ENCODE measurements at places on chromosomes 7 and 10. TPM values are rescaled to one million over a fixed set of nuclear protein-coding genes. Genes with fewer than 3 reads are reported as not detected.

The HOXA7 gene
- total RNA-seq, result not detected

The IDI2 gene
- total RNA-seq, result not detected

DNA sequence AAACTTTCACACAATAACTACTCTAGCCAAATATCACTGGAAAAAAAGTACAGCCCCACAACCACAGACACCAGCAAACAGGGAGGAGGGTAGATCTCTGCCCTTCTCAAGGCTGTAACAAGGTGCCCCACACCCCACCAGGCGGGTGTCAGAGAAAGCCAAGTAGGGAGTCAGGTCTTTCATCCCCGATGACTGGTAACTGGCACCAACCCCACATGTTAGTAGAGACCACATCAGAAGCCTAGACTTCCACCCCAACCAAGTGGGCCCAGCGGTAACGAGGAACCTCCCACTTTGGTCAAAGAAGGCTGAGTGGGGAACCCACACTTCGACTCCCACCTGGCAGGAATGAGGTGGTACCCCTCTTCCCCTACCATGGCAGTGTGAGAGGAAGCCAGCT lies 16.4 kb upstream of the RUFY2 start:
- H3K36me3 ChIP-seq, result peaks cover 67% of the 10 kb centered on the region
- no peak for DNase-seq
- H3K27me3 ChIP-seq, result no peaks in the 10 kb centered on the region
- no peak overlapping the region for H3K4me3 ChIP-seq
- H3K27ac ChIP-seq, result no peak overlapping the region

DNA sequence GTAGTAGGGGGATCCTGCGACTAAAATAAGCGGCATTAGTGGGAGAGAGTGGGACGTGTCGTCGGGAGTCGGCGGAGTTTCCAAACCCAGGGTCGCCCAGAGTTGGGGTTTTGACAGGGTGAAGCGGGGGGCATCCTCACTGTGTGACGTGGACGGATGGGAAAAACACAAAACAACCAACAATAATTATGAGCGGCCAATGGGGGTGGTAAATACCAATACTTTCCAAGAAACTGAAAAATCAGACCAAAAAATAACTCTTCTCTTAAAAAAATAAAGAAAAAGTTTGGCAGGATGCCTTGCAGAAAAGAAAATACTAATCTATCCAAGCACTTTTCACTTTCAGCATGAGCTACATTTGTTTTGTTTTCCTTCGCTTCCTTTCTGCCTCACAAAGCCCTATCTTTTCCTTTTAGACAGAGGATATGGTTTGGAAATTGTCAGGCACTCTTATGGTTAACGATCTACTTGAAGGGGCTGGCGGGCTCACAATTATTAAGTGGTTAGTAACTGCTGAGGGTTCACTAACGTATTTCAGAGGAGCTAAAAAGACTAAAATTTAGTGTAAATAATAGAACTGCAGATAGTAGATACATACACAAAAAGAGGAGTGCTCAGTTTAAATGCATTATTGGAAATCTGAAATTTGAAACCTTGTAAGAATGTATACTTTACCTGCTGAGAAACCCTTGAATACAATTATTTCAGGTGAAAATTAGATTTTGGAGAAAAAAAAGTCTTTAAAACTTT lies 802 bp upstream of the CDK6 start:
- no peaks in the 10 kb centered on the region for H3K27me3 ChIP-seq
- peaks cover 2% of the 10 kb centered on the region for H3K36me3 ChIP-seq
- no peak for DNase-seq
- peak overlapping the region; percentile 95 for H3K4me3 ChIP-seq

The SEMA3D gene
- total RNA-seq, result 7.4 TPM

The XRCC2 gene
- total RNA-seq, result 5.1 TPM

DNA sequence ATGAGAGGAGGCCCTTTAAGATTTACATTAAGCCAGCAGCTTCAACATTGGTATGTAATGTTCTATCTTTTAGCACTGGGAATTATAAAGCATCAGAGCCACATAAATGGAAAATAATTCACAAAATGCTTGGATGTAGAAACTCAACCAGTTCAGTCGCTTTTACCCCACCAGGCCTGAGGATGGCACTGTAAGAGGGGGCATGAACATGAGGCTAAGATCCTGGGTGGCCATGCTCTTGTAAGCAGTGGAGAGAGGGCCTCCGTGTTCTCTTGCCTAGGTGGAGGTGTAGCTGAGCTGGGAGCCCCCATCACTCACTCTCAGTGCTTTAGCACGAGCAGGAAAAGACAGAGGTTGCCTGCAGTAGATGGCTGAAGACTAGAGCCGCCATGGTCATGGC lies 238.8 kb downstream of the FANK1 start:
- H3K27me3 ChIP-seq, result no peaks in the 10 kb centered on the region
- DNase-seq, result peak; percentile 71
- no peaks in the 10 kb centered on the region for H3K4me1 ChIP-seq
- H3K4me3 ChIP-seq, result no peak overlapping the region
- H3K27ac ChIP-seq, result no peak overlapping the region

The LRRTM3 gene
- 0.16 TPM for total RNA-seq

The VAX1 gene
- total RNA-seq, result 3.5 TPM

GRCh38 chr10:110651044-110651958 lies 7.2 kb downstream of the RBM20 start:
- no peak overlapping the region for H3K27ac ChIP-seq
- no peaks in the 10 kb centered on the region for H3K36me3 ChIP-seq
- H3K27me3 ChIP-seq, result no peaks in the 10 kb centered on the region
- no peak overlapping the region for H3K4me3 ChIP-seq

DNA sequence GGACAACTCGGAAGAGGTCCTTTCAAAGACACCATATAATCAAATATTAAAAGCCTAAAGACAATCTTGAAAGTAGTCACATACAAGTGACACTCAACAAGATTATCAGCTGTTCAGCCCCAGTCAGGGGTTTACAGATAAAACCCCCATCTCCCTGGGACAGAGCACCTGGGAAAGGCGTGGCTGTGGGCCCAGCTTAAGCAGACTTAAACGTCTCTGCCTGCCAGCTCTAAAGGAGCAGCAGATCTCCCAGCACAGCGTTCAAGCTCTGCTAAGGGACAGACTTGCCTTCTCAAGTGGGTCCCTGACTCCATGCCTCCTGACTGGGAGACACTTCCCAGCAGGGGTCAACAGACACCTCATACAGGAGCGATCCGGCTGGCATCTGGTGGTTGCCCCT lies 18.0 kb downstream of the CDCA7L start:
- H3K27me3 ChIP-seq, result peaks cover 33% of the 10 kb centered on the region
- no peak overlapping the region for H3K27ac ChIP-seq
- no peak overlapping the region for H3K4me3 ChIP-seq
- no peaks in the 10 kb centered on the region for H3K36me3 ChIP-seq
- DNase-seq, result peak; percentile 62
- peaks cover 6% of the 10 kb centered on the region for H3K4me1 ChIP-seq

- no peak overlapping the region for H3K4me3 ChIP-seq
- H3K4me1 ChIP-seq, result no peaks in the 10 kb centered on the region
- no peaks in the 10 kb centered on the region for H3K36me3 ChIP-seq
- no peak overlapping the region for H3K27ac ChIP-seq
- no peaks in the 10 kb centered on the region for H3K27me3 ChIP-seq
Measured at GRCh38 chr7:114791771-114792170, 130.1 kb upstream of the MDFIC start.

The OR2A5 gene
- not detected for total RNA-seq

GRCh38 chr7:50674299-50674698 lies 108.4 kb downstream of the GRB10 start:
- no peak overlapping the region for H3K27ac ChIP-seq
- H3K36me3 ChIP-seq, result peaks cover 60% of the 10 kb centered on the region
- H3K4me3 ChIP-seq, result no peak overlapping the region
- H3K27me3 ChIP-seq, result no peaks in the 10 kb centered on the region

- no peaks in the 10 kb centered on the region for H3K36me3 ChIP-seq
- no peak overlapping the region for H3K4me3 ChIP-seq
- H3K27me3 ChIP-seq, result no peaks in the 10 kb centered on the region
- no peak for DNase-seq
- H3K27ac ChIP-seq, result no peak overlapping the region
Measured at GRCh38 chr10:92829786-92830377, 18.4 kb upstream of the EXOC6 start.

The CCM2 gene
- 38.1 TPM for total RNA-seq

The PLAC9 gene
- total RNA-seq, result 17.9 TPM

GRCh38 chr7:79868010-79868409 lies 266.6 kb upstream of the GNAI1 start:
- H3K4me3 ChIP-seq, result no peak overlapping the region
- H3K36me3 ChIP-seq, result no peaks in the 10 kb centered on the region
- DNase-seq, result no peak
- no peaks in the 10 kb centered on the region for H3K27me3 ChIP-seq

- H3K27me3 ChIP-seq, result no peaks in the 10 kb centered on the region
- H3K27ac ChIP-seq, result no peak overlapping the region
- no peak for DNase-seq
- H3K36me3 ChIP-seq, result peaks cover 70% of the 10 kb centered on the region
- no peaks in the 10 kb centered on the region for H3K4me1 ChIP-seq
- H3K4me3 ChIP-seq, result no peak overlapping the region
Measured at GRCh38 chr7:30634193-30634626, 39.5 kb downstream of the GARS1 start.

DNA sequence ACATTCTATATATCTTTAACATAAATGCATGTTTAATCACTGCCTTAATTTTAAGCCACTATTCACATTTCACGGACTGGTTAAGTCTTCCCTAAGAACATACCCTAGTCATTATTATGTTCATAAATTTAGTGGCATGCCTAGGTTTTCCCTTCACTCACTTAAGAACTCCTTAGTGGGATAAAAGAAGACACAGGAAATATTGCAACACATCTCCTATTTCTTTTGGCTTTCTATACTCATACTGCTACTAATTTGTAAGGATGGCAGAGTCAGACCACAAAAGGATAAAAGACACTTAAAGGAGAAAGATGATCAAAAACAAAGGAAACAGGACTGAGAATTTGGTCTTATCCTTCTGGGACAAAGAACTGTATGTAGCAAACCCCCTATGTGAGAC lies 951.4 kb downstream of the SORCS3 start:
- DNase-seq, result no peak
- H3K27ac ChIP-seq, result no peak overlapping the region
- H3K4me3 ChIP-seq, result no peak overlapping the region
- H3K36me3 ChIP-seq, result no peaks in the 10 kb centered on the region

DNA sequence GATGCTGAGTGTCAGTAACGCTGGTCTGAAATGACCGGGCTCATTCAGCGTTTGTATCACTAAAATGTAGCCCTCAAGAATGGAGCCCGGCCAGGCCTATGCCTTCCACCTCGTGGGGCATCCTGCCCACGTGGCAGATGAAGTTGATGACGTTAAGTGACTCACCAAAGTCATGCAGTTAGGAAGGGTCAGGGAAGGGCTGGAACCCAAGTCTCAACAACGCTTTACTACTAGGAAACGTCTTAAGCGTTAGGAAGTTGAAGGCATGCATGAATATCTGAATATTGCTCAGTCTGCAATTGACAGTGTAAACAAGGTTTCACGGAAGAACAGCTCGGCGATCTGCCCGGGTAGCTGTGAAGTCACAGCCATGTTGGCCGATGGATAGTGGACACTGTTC lies 14.0 kb upstream of the UBE3C start:
- no peak overlapping the region for H3K4me3 ChIP-seq
- no peak for DNase-seq
- no peak overlapping the region for H3K27ac ChIP-seq
- no peaks in the 10 kb centered on the region for H3K36me3 ChIP-seq
- H3K4me1 ChIP-seq, result no peaks in the 10 kb centered on the region

DNA sequence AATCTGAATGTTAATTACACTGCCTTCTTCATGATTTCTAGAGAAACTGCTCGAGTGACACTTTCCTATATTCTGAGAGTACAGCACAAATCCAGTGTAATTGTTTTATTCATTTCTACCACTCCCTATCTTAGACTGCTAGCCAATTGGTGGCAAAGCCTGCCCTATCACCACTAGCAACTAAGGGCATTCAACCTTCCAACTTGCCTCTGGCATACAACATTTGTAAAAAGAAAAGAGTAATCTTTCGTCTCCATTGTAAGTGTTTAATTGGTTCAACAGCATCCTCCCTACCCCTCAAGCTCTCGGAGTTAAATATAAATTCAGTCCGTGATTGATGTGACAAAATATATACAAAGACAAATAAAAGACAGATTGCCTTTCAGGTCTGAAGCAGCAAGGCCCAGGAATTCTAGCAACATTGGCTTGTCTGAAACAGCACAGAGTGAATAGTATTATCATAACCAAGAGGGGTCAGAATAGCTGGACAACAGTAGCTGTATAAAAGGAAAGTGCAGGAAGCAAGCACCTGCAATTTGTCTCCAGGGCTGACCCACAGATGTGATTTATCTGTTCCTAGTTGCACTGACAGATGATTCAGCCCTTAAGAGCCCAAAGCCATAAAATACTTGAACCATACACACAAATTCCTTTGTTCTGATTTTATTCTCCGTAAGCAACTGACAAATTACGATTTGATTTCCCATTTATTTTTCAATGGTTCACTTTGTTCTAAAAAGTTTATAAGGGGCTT lies 47.6 kb upstream of the ANKRD1 start:
- H3K4me3 ChIP-seq, result no peak overlapping the region
- peaks cover 11% of the 10 kb centered on the region for H3K27me3 ChIP-seq
- H3K4me1 ChIP-seq, result no peaks in the 10 kb centered on the region
- H3K27ac ChIP-seq, result peak overlapping the region; percentile 42
- DNase-seq, result no peak
- H3K36me3 ChIP-seq, result no peaks in the 10 kb centered on the region

DNA sequence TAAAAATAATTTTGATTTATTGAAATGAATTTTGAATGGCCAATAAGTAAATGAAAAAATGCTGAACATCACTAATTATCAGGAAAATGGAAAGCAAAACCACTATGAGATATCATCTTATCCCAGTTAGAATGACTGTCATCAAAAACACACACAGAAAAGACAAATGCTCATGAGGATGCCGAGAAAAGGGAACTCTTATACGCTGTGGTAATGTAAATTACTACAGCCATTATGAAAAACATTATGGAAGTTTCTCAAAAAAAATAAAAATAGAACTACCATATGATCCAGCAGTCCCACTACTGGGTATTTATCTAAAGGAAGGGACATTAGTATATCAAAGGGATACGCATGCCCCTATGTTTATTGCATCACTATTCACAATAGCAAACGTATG lies 15.8 kb downstream of the SCIN start:
- H3K4me1 ChIP-seq, result no peaks in the 10 kb centered on the region
- no peaks in the 10 kb centered on the region for H3K36me3 ChIP-seq
- no peaks in the 10 kb centered on the region for H3K27me3 ChIP-seq
- no peak overlapping the region for H3K27ac ChIP-seq

GRCh38 chr7:154202002-154202401 lies 149.8 kb downstream of the DPP6 start:
- no peak overlapping the region for H3K27ac ChIP-seq
- no peaks in the 10 kb centered on the region for H3K4me1 ChIP-seq
- no peaks in the 10 kb centered on the region for H3K36me3 ChIP-seq
- no peak for DNase-seq

The UPK3BL2 gene
- 9.8 TPM for total RNA-seq

- no peak for DNase-seq
- H3K4me1 ChIP-seq, result no peaks in the 10 kb centered on the region
- no peak overlapping the region for H3K27ac ChIP-seq
Measured at GRCh38 chr7:78642751-78643150, 810.7 kb downstream of the MAGI2 start.

GRCh38 chr10:132710036-132710686 lies 75.8 kb downstream of the NKX6-2 start:
- H3K4me3 ChIP-seq, result no peak overlapping the region
- no peaks in the 10 kb centered on the region for H3K4me1 ChIP-seq
- H3K27ac ChIP-seq, result no peak overlapping the region
- H3K36me3 ChIP-seq, result no peaks in the 10 kb centered on the region
- peak; percentile 32 for DNase-seq

- H3K27ac ChIP-seq, result no peak overlapping the region
- no peaks in the 10 kb centered on the region for H3K27me3 ChIP-seq
- no peak overlapping the region for H3K4me3 ChIP-seq
- no peaks in the 10 kb centered on the region for H3K4me1 ChIP-seq
Measured at GRCh38 chr7:141455723-141456122, 95.5 kb upstream of the AGK start.

Measured in endodermal cell (in vitro differentiated cells).